ENCODE measurements at places on chromosomes 16 and 17. TPM values are rescaled to one million over a fixed set of nuclear protein-coding genes. Genes with fewer than 3 reads are reported as not detected.

GCGR gene
- total RNA-seq = 1.3 TPM

SLFN14 gene
- total RNA-seq = 0.55 TPM

DNA sequence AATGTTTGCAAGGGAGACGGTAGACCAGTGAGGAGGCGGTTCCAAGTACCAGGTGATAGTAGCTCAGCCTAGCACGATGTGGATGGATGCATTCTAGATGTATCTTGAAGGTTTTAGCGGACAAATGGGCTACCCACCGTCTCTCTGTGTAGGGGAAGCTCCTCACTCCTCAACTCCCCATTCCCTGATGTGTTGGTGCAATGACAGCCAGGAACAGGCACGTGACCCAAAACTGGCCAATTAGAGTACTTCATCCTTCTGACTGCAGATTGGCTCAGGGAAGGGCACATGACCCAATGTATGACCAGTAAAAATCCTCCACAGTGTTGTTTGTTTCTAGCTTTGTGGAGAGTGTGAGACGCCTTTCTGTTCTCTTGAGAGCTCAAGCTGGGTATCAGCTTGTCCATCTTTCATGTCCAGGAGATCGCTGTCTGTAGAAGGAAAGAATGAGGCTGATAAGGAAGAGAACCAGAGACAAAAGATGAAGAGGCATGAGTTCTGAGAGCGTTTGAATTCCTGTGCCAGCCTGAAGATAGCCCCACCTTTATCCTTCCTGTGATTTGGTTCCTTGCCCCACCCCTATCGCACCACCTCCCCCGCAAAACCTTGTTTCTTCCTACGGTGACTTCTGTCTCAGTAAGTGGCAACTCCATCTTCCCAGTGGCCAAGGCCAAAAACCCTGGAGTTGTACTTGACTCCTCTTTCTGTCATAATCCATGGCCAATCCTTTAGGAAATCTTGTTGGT is 2.3 kb upstream of the BORCS6 start:
- H3K27me3 ChIP-seq = no peaks in the 10 kb centered on the region
- DNase-seq = peak; percentile 95
- H3K4me1 ChIP-seq = peaks cover 42% of the 10 kb centered on the region
- peak overlapping the region; percentile 42 for H3K4me3 ChIP-seq

- H3K4me1 ChIP-seq = peaks cover 26% of the 10 kb centered on the region
- no peak overlapping the region for H3K4me3 ChIP-seq
- no peak overlapping the region for H3K27ac ChIP-seq
- no peak for DNase-seq
Observed at GRCh38 chr17:10121971-10122707, 76.3 kb downstream of the GAS7 start.

- DNase-seq = no peak
- no peaks in the 10 kb centered on the region for H3K36me3 ChIP-seq
- H3K27ac ChIP-seq = no peak overlapping the region
- H3K27me3 ChIP-seq = no peaks in the 10 kb centered on the region
Observed at GRCh38 chr17:60798576-60798975, 120.9 kb downstream of the BCAS3 start.

DNA sequence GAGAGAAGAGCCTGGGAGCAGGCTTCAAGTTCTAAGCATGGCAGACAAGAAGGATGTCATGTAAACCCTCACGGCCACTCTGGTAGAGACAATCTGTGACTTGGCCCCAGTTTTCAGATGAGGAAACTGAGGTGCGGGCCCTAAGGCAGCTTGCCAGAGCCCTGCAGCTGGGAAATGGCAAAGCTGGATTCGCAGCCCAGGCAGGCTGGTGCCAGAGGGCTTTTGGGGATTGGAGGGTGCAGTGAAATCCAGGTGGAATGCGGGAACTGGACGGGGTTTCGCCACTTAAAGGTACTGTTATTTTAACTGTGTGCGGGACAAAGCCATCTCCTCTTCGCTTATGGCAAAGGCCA is 477 bp upstream of the OSGIN1 start:
- peak overlapping the region; percentile 89 for H3K27ac ChIP-seq
- H3K4me3 ChIP-seq = no peak overlapping the region
- peaks cover 20% of the 10 kb centered on the region for H3K4me1 ChIP-seq
- no peaks in the 10 kb centered on the region for H3K36me3 ChIP-seq

Measured in testis (tissue), 5 donors.